ENCODE measurements at places on chromosomes 7 and 10.

DNA sequence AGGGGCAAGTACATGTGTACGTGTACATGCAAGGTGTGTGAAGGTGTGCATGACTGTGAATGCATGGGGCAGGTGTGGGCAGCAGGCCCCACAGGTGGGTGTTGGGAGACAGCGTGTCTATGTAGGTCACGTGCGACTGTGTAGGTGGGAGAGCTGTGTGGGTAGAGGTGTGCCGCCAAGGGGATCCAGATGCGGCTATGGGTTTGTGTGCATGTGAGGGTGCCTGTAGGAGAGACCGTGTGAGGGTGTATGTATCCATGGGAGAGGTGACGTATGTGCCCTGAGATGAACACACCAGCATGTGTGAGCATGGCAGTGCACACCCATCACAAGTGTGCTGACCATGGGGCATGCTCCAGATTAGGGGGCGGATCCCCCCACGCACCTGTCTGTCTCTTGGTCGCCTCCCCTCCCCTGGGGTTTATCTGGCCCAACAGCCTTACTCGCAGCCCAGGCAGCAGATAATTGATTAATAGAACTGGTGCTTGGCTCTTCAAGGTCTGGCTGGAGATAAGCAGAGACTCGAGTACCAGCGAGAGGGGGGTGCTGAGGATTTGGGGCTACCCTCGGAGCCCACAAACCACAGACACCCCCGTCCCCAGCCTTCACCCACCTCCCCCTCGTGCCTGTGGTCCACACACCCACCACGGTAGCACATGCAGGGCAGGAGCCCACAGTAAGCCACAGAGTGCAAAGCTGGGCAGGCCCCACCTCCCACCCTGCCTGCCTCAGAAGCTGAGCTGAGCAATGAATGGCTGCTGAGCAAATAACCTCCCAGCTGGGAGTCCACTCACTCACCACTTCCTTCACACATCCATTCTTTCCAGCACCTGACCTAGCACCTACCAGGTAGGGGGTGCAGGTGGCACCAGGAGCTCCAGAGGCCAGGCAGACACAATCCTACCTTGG lies 41.4 kb upstream of the ZMIZ1 start:
- no peak for DNase-seq

GRCh38 chr10:72278668-72279393 lies 5.1 kb downstream of the DDIT4 start:
- no peak for DNase-seq

DNA sequence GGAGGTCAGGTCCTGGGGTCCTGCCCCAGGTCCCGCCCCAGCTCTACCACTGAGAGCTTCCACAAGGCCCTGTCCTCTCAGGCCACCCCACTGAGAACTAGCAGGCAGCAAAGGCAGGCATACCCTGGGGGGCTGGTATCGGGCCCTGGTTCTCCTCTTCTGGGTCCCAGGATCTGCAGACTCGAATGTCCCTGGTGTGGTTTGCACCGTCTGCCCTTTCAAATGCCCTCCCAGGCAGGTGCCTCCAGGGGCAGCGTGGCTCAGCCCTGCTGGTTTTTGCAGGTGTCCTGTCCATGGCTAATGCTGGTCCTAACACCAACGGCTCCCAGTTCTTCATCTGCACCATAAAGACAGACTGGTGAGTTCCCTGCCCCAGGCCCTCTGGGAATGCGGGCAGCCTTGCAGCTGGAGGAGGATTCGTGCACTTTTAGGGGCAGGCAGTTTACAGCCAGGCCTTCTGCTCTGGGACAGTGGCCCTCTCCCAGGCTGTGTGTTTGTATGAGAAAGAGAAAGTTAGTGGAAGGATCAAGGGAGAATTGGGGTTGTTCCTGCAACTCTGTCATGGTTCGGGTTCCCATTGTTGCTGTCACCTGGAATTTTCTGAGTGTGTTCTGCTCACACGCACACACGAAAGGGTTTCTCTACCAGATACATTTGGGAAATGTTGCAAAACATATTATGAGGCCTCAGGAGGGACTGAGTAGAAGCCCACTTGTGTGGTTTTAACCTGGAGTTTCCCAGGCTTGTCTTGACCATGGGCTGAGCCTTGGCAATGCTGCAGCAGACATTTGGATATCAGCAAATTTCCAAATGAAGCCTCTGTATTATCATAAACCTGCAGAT lies 5.0 kb downstream of the PPIF start:
- DNase-seq, result no peak

DNA sequence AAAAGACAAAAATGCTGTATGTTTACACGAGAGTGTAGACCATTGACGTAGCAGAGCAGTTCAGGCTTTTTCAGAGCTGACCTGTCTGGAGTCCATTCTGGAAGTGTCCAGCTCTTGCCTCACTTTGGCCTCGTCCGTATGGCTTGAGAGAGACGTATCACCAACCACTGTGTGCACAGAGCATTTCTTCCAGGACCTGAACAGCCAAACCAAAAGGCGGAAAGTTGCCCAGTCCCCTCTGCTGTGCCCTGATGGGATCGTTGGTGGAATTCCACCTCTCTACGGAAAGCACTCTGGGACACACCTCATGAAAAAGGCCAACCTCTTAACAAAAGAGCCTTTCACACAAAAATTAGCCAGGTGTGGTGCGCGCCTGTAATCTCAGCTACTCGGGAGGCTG lies 184.7 kb upstream of the SH2B2 start:
- DNase-seq, result no peak
